ENCODE measurements at places on chromosomes 4 and X.

DNA sequence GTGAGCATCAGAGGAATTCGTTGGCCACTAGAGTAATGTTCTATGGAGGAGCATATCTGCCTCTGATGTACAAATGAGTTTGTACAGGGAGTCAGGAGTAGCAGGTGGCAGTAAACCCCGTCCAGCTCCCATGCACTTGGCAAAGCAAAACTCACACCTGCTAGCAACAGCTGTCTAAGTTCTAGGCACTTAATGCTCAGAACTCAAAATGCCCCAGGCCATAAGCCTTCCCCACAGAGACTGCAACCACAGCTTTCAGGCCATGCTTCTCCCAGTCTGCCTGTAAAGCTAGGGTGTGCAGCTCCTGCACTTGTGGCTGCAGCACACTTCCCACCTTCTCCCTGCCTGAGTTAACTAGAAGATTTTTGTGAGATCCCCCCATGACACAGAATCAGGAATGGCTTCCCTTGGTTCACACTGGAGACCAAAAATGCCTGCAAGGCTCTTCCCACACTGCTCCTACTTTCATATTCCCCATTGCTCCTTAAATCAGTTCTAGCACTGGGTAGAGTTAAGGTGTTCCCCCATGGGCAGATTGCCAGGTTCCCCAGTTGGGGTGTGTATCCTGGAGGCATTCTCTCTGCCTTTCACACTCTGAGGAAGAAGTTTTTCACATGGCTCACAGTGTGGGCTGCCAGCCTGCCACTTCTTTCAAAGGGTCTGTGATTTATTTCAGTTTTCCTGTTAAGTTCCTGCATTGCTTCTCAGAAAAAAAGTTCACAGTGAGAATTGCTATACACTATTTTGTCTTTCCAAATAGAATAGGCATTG is 189.9 kb downstream of the STPG2 start:
- DNase-seq, result no peak

DNA sequence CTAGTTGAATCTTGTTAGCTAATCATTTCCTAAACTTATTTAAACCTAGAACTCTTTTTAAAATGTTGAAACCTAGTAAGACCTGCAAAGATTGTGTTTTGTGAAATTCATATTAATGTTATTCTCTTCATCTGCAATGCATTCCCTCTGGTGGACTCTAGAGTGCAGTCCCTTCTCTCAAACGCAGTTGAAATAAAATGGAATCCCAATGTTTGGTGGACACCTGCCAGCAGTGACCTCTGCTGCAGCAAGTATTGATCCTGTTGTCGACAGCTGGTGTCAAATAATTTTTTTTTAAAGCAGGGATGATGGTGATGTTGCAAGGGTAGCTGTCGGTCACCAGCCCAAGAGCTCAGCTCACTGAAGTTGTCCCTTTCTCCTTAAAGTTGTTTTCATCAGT is 492.0 kb downstream of the ZIC3 start:
- no peak for DNase-seq

- no peak for DNase-seq
Observed at GRCh38 chr4:151833174-151833573, 72.4 kb upstream of the GATB start.

GRCh38 chrX:42094218-42094617 is 170.9 kb upstream of the CASK start:
- DNase-seq, result no peak

DNA sequence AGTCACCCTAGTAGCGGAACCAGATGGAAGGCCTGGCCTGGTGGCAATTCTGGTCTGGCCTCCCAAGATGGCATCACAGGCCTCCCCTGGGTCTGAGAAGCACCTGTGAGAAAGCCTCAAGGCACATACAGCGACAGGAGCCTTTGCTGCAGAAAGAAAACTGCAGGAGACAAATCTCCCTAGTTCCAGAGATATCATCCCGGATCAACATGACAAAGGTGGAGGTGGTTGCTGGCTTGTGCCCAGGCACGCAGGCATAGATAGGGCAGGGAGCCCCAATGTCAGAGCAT is 93.6 kb downstream of the BCOR start:
- no peak for DNase-seq

DNA sequence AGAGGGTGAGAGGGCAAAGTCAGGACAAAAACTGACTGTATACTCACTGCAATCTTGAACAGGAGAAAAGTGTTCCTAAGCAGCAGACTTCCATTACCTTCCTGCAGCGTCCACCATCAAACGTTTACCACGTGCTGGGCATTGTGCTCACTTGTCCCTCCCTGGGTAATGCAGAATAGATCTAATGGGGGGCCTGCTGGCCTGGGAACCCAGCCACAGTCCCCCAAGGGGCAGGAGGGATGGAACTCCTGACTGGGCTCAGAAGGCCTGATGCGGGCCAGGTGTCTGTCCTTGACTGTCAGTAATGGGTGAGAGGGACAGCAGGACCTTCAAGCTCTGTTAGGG is 37.6 kb upstream of the FAM156A start:
- no peak for DNase-seq

DNA sequence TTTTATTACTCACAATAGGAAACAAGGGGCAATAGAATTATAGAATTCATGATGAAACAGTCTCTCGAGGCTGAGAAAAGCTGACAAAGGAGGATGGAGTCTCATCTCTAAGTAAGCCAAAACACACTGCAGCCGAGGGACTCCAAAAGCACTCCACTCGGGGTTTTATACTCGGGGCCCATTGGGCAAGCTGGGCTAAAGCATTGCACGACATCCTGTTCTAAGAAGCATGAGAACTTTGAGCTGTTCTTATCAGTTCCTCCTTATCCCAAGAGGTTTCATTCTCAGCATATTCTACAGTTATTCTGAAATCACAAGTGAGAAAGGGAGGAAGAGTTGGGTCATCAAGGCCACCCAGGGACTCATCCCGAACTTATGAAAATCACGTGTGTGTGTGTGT is 1475.5 kb downstream of the PCDH18 start:
- DNase-seq, result no peak

Data from stimulated activated CD4-positive, alpha-beta T cell treated with anti-CD3 and anti-CD28 coated beads, TNF-alpha, amount 100 ng/mL, for 48 hours (primary cell).